ENCODE measurements at places on chromosomes 7 and 10.

DNA sequence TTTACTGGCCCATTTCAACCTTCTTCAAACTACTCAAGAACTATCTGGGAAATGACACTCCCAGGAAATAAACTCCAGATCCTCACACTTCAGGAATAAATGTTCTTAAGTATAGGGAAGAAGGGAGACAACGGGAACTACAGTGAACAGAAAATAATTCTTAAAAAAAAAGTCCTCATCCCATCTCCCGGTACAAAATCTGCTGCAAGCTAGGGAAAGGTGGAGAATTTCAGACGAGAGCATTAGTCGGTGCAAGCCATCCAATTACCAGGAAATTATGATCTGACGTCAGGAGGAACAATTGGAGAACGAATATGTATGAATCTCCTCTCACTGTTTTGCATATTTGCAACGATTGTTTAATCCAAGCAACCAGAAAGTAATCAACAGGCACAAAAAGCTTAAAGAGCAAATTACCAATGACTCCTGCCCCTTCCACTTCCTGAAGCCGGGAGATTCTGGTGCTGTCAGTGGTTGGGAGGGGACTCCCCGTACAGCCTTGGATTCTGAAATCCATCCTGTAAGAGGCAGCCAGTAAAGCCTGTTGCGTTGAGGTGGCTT lies 15.1 kb upstream of the GATA3 start:
- peak; percentile 57 for DNase-seq

DNA sequence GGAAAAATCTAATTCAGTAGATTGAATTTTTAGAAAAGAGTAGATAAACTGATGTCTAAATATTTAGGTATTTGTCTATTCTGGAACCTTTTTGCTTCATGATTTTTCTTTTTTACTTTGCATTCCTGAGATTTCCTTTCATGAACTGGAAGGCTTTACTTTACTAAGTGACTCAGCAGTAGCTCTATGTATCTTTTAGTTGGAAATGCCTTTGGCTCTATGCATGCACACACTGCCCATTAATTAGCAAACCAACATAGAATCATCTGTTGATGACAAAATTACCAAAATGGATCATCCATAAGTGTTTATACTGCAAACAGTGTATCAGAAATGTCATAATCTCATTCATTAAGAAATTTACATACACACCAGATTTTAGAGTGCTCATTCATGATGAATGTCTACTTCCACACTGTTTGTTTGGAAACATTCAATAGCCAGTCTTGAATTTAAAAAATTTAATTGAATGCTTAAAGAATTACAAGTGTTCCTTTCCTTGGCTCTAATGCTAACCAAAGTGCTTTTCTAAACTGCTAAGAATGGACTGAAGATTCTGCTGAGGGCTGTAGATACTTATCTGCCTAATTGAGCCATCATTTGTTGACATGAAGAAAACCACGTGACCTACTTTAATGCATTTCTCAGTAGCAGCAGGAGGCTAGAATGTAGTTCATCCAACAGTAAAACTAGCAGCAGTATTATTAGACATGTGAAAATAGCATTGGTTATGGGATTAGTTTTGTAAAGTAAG lies 282.0 kb downstream of the ADK start:
- DNase-seq, result no peak

DNA sequence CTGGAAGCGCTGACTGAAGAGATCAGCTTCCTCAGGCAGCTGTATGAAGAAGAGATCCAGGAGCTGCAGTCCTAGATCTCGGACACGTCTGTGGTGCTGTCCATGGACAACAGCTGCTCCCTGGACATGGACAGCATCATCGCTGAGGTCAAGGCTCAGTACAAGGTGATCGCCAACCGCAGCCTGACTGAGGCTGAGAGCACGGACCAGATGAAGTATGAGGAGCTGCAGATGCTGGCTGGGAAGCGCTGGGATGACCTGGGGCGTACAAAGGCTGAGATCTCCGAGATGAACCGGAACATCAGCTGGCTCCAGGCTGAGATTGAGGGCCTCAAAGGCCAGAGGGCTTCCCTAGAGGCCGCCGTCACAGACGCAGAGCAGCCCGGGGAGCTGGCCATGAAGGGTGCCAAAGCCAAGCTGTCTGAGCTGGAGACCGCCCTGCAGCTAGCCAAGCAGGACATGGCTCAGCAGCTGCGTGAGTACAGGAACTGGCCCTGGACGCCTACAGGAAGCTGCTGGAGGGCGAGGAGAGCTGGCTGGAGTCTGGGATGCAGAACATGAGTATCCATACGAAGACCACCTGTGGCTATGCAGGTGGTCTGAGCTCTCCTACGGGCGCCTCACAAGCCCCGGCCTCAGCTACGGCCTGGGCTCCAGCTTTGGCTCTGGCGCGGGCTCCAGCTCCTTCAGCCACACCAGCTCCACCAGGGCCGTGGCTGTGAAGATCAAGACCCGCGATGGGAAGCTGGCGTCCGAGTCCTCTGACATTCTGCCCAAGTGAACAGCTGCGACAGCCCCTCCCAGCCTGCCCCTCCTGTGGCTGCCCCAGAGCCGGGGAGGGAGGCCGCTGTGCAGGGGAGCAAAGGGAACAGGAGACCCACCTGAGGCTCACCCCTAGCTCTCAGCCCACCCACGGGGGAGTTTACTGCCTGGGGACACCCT lies 24.9 kb upstream of the AMPH start:
- DNase-seq, result no peak

DNA sequence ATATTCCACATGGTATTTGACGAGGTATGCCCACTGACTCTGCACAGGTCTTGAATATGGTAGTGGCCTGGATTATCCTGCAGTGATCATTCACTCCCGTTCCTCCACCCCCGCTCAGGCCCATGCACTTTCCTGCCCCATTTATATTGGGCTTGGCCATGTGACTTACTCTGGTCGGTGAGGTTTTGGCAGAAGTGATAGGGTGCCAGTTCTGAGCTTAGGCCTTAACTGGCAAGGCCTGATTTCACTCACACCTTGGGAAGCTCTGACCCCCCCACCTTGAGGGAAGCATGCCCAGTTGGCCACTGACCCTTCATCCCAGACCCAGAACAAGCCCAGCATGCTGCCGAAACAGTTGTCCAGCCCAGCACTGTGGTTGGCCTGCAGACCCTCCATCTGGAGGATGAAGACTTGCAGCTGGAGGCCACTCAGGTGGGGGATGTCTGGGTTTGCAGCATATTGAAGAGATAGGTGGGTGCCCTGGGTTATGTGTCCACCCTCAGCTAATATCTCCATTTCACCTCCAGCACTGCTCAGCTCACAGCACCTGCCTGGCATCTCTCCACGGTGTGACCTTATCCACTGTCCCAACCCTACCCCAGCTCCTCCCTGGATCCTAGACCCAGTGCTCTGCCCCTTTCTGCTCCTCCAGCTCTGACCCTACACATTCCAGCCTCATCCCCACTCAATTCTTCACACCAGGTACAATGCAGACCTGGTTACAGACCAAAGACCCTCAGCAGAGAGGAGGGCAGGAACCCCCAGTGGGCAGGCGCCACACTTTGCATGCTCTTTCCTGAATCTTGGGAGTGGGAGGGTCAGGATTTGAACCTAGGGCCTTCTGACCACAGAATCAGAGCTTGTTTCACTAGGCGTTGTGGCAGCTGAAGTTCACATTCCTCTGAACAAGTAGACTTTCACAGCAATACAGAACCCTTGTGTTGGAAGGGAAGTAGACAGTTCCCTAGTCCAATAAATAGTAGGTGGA lies 138.1 kb upstream of the CHST15 start:
- DNase-seq, result no peak

GRCh38 chr7:155685791-155686160 lies 41.3 kb downstream of the RBM33 start:
- DNase-seq, result no peak
